T-helper 9 cell (primary cell): ENCODE measurements at places on chromosomes 7 and 10.

- DNase-seq: no peak
Observed at GRCh38 chr7:20839987-20840386, 53.3 kb upstream of the SP8 start.

DNA sequence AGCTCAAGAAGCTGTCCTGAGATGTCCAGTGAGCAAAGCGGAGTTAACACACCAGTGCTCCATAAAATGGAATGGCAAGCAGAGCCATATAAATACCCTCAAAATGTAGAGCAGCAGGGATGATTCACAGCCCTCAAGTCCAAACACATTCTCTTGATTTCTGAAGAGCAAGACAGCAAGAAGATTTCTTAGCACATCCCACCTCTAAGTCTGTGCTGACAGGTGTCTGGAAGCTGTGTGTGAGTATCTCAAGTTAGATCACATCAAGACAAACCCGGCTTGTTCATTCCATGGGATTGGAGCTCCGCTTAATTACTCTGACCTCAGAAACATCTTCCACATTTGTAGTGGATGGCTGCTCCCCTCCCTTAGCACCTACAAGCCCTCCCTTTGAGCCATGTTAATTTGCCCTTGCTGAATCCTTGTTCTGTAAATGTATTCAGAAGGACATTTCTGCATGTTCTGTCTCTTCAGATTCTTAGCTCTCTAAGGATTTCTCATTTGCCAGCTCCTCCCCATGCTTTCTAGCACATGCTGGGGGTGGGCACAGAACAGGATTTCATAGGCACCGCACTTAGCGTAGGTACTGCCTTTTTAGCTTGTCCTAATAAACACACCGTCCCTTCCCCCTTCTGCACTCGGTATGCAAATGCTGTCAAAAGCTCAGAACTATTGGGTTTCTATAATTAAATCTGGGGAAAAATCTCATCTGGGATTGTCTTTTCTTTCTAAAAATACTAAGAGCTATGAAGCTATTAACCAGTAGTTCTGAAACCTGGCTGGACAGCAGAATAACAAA is 112.7 kb downstream of the CPXM2 start:
- DNase-seq: no peak

DNA sequence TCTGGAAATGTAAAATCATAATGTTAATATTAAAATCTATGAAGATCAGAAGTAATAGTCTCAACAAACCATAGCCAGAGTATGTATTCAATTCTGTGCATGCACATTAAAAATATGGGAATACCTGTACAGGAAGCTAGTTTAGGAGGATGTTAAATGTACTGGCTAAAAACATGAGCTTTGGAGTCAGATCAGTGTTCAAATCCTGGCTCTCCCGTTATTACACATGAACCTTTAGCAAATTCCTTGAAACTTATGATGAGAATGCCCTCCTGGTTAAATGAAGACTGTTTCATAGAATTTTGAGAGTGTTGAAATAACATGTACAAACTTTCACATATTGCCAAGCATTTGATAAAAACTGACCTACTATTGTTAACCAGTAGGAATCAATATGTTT is 4.6 kb downstream of the ARL4A start:
- no peak for DNase-seq

DNA sequence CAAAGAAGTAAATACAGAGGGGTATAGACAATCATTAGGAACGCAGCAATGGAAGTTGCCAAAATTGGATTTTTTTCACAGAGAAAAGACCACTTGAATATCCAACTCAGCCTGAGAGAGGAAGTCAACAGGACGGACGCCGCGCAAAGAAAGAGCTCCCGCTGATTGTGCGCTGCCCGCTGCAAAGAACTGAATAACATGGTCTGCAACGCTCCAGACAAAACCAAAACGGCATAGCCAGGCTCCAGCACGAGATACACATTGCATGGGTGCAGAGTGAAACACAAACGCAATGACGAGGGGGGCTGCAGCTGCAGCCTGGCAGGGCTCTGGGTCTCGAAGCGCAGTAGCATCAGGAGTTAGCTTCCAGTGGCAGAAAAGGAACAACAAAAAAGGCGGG is 113.9 kb upstream of the MGMT start:
- no peak for DNase-seq

GRCh38 chr10:6351495-6351894 is 148.8 kb downstream of the PFKFB3 start:
- no peak for DNase-seq

GRCh38 chr10:15540727-15541126 is 169.6 kb upstream of the FAM171A1 start:
- DNase-seq: no peak

DNA sequence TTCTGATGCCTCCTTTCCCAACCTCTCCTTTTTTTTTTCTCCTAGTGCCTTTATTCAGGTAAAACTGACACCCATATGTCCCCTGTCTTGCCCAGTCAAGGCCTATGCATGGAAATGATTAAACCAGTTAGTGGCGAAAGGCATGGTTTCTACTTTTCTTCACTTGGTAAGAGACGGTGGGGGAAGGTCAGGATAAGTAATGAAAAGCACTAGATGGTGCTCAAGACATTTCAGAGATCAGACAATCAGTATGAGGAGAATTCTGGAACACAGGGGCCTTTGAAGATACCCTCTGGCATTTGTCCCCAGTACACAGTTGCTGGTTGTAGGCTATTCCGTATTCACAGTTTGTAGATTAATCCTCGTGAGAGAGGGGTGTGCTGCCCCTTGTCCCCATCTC is 121.2 kb downstream of the RTKN2 start:
- DNase-seq: no peak

GRCh38 chr7:140053812-140054539 is 8.8 kb downstream of the PARP12 start:
- no peak for DNase-seq

DNA sequence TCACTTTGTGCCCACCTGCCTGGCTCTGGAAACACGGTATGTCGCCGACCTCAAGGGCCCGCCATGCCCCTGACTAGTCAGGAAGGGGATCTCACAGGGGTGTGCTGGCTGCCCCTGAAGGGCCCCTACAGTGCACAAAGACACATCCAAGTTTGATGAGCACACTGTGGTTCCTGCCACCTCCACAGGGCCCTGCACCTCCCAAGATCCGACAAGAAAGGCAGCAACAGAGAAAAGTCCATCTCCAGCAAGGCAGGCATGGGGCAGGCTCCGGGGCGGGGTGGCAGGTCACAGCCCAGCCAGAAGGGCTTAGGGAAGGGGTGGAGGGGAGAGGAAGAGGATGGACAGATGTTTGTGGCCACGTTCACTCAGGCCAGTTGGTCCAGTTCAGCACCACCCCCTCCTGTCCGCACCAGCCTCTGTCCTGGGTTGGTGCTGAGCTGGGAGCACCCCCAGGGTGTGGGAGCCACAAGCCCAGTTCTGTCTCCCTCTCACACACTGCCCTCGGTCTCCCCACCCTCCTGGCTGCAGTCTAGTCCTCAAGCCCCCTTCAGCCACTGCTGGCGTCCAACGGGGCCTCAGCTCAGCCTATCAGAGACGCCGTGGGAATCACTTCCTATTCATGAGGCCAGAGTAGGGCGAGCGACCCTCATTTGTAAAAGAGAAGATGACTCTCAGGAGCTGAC is 11.5 kb downstream of the DRGX start:
- DNase-seq: no peak

- DNase-seq: no peak
Observed at GRCh38 chr10:48890888-48891850, 48.5 kb downstream of the LRRC18 start.

- no peak for DNase-seq
Observed at GRCh38 chr10:104711302-104711721, 70.2 kb downstream of the SORCS3 start.

- peak; percentile 30 for DNase-seq
Observed at GRCh38 chr10:17669185-17669872, 25.4 kb downstream of the STAM start.

DNA sequence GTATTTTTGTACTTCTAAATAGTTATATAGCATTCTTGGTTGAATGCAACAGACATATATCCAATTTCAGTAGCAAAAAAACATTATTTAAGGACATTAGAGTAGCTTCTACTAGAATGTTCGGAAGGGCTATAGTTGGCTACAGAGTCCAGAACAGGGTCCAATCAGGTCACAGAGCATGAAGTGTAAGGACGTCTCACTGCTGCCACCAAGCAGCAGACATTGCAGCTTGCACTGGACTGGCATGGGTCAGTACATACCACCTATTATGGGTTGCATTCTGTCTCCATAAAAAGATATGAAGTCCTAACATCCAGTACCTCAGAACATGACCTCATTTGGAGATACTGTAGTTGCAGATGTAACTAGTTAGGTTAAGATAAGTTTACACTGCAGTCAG is 87.3 kb downstream of the LHFPL3 start:
- DNase-seq: no peak

GRCh38 chr7:111094419-111094818 is 3.5 kb downstream of the LRRN3 start:
- DNase-seq: no peak

DNA sequence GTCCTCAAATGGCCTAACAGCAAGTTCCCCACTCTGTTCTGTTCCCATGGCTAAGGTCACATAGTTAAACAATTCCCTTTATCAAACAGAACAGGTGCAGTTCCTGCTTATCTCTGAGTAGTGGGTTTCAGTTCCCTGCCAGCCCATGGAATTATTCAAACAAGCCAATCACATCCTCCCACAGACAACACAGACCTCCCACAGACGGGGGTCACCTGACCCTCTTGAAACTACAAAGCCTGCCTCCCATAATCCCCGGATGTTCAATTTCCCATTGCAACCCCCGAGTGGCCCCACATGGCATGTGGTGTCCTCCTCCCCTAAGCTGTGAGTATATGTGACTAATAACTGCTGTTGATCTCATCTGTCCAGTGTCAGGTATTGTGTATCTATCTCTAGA is 64.1 kb downstream of the TMEM168 start:
- no peak for DNase-seq

DNA sequence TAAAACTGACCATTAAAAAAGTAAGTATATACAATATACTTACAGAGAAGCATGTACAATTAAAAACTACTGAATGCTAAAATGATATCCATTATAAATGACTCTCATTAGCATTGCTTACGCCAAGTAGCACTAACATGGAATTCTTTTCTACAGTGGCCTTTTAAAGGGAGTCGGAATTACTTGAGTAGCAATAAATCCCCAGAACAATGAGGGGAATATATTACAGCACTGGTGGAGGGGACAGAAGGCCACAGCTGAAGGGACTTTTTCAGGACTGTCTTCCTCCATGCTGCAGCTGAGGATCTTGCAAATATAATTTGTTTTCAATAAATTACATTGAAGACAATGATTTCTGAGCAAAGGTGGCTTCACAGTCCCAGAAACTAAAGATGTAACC is 97.0 kb downstream of the ALOX5 start:
- DNase-seq: no peak

DNA sequence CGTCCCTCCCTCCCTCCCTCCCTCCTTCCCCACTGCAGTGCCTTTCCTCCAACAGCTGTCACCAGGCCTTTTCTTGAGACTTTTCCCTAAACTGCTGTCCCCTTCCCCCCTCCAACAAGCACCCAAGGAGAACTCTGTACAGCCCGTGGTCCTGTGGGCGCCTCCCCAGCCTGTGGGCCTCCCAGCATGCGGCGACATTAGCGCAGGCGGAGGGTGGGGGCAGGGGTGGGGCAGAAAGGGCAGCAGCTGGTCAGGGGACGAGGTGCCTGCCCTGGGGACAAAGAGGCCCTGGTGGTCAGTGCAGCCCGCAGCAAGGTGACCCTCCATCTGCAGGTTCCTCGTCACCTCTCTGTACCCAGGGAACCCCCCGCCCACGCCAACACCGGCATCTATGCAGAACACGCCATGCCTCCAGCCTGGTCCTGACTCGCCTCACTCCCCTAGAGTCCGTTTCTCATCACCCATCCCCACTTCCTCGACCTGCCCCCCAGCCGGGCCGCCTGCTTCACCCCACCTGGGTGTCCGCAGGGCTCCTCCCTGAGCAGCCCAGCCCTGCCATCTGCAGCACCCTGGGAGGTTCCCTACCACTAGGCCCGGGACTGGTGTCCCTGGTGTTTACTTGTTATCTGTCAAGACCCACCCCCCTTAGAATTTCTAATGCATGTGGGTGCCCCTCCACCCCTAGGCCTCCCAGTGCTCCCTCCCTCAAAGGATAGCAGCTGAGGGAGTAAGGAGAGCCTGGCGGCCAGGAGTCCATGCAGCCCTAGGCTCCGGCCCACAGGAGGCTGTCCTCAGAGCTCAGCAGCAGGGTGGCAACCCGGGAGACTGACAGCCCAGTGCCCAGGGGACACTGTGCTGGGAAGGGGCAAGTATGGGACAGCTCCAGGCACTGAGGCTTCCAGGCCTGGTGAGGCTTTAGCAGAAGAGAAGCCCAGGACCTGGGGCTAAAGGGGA is 147.8 kb downstream of the ARHGAP22 start:
- DNase-seq: no peak

- DNase-seq: no peak
Observed at GRCh38 chr7:47415318-47416212, 166.3 kb downstream of the TNS3 start.
